Endothelial cell (in vitro differentiated cells): ENCODE measurements at places on chromosomes 5 and 9. TPM values are rescaled to one million over a fixed set of nuclear protein-coding genes. Genes with fewer than 3 reads are reported as not detected.

Gene RNF145
- 102 TPM for total RNA-seq

Gene CTSV
- total RNA-seq, result 20.4 TPM

DNA sequence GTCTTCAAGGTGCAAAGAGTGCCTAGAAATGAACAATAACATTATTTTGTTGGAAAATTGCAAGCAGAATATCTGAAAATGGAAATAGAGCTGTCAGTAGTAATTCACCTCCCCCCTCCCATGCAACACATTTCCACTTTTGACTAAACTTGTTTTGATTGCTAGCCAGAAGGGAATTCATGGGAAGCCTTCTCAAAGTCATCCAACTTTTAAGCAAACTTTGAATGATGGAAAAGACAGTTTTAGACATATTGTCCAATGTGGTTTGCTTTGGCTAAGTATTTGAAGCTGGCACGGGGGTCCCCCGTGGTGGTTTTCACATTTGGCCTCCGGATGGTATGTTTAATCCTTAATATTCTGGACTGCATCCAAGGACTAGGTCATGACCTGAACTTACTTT lies 7.5 kb downstream of the NR2F1 start:
- no peak for DNase-seq

- no peak for DNase-seq
Observed at GRCh38 chr5:169695919-169696490, 58.9 kb downstream of the DOCK2 start.
